ENCODE measurements at places on chromosomes 11 and 22. TPM values are rescaled to one million over a fixed set of nuclear protein-coding genes. Genes with fewer than 3 reads are reported as not detected.

DCDC1 gene
- not detected for total RNA-seq

CNIH2 gene
- total RNA-seq, result 0.41 TPM

ADAMTS15 gene
- 8.2 TPM for total RNA-seq

KCNK4 gene
- not detected for total RNA-seq

TMEM135 gene
- total RNA-seq, result 21.3 TPM

VPREB1 gene
- not detected for total RNA-seq

DNA sequence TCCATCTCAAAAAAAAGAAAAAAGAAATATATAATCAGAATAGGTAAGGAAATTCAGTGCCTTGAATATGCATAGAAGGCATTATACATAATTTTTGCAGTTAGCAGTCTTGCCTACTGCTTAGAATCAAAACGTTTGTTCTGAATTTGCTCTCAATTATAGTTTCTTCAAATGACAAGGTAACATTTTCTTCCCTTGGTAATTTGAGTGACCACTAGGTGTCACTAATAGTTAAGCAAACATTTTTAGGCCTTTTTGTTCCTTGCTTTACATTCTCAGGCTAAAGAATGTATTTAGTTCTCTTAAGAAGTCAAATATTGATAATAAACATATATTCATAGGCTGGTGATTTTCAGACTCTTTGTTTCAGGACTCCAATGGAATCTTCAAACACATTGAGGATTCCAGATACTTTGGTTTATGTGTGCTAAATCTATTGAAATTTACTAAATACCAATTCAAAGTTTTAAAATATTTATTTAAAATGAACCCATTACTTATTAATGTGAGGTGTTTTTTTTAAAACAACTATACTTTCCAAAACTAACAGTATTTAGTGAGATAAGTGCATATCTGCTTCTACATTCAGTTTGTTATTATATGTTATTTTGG is 55.0 kb upstream of the DEPDC7 start:
- DNase-seq, result no peak

- peak; percentile 77 for DNase-seq
Observed at GRCh38 chr11:67351275-67352005, 1.9 kb downstream of the POLD4 start.

DNA sequence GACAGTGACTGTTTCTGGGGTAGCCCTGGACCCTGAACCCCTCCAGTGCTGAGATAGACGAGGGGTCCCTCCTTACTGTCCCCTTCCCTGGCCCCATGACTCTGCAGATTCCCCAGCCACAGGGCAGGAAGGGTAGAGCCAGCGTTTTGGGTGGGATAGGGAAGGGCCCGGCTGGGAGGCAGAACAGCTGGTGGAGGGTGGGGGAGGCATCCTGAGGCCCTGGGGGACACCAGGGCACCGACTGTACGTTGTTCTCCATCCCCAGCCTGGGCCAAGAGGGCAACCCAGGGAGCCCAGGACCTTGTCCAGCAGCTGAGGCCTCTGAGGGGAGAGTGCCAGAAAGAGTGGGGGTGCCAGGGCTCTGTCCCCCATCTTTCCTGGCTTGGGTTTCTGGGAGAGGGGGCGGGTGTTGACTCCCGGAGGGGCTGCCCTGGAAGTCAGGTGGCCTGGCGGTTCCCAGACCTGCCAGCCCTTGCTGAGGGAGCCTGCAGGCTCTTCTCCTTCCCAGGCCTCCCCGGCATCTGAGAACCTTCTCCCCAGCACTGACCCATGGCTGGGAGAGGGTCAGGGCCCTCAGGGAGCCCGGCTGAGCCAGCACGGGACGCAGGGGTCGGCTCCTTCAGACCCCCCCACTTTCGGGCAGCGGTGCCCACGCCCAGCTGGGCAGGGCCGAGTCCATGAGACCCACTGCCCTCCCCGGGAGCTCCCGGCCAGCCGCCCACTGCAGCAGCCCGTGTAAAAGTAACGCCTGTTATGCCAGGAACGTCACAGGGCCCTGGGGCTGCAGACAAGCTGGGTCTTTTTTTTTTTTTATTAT is 30.3 kb downstream of the IGF2 start:
- no peak for DNase-seq

GRCh38 chr11:111602865-111603610 is 789 bp downstream of the SIK2 start:
- DNase-seq, result peak; percentile 44

- DNase-seq, result no peak
Observed at GRCh38 chr11:32400196-32400595, 35.1 kb downstream of the WT1 start.

DNA sequence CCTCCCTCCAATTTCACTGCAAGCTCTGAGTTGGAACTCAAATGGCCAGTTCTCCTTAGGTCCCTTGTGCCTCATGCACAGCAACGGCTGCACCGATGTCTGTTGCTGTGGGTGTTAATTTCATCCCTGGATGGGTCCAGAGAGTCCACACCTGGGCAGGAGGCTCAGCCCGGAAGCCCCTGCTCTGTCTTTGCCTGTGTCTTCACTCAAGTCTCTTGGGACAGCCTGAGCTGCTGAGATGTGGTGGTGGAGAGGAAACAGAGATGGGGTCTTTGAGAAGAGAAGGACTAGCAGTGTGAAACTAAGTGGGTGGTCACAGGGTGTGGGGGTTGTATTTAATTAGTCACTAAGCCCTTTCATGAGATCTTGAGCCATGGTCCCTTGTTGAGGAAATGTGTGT is 109.3 kb downstream of the NECTIN1 start:
- no peak for DNase-seq

GRCh38 chr11:61131186-61131585 is 28.9 kb downstream of the CD5 start:
- DNase-seq, result no peak

DNA sequence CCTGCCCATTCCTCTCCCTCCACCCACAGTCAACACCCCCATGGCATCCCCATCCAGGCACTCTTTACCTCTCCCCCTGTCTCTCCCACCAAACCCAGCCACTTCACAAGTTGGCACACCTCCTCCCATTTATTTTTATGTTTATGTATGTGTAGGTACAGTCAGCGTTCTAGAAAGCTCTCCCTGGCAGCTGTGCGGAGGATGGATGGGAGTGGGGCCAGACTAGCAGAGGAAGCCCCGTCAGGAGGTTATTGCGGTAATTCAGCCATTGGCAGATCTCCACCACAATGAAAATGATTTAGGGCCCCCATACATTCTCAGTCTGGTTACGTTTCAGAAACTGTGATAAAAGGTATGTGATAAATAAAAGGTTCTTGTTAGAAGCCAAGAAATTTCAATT is 51.3 kb downstream of the BTG4 start:
- DNase-seq, result no peak

- peak; percentile 90 for DNase-seq
Observed at GRCh38 chr11:59186130-59186594, 14.2 kb downstream of the DTX4 start.

- DNase-seq, result no peak
Observed at GRCh38 chr11:37502202-37502601, 904.2 kb upstream of the RAG2 start.

DNA sequence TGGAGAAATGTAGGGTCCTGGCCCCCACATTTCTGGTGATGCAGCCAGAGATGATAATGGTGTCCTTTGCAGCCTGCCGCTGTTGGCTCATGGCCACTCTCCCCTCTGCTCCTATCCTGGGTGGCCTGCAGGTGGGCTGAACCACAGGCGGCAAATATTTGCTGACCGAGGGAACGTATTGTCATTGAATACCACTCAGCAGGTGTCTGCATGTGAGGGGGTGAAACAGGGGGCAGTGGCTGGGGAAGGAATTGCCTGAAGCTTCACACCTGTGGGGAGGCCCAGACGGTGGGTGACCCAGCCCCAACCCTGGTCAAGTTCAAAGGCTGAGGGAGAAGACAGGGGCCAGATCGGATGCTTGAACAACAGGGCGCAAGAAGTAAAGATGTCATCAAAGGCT is 73.3 kb upstream of the WNT11 start:
- DNase-seq, result no peak

GRCh38 chr22:45304971-45305370 is 4.8 kb upstream of the FAM118A start:
- DNase-seq, result no peak

- DNase-seq, result no peak
Observed at GRCh38 chr22:23827351-23827995, 11.3 kb downstream of the DERL3 start.

DNA sequence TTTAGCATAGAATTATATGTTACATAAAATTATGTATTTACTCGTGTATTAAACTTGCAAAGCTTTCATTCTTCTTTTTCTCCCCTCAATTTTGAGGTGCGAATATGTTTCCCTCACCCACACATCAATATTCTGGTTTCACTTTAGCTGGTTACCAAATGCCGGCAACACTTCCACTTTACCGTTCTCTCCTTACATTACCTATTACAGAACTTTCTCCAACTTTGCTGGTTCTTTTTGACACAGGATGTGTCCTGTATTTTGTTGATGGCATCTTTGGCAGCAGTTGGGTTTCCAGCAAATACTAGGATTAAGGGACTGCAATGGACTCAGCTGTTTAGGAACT is 84.9 kb downstream of the PRR5L start:
- DNase-seq, result no peak

GRCh38 chr11:35162745-35163144 is 23.8 kb downstream of the CD44 start:
- DNase-seq, result no peak

DNA sequence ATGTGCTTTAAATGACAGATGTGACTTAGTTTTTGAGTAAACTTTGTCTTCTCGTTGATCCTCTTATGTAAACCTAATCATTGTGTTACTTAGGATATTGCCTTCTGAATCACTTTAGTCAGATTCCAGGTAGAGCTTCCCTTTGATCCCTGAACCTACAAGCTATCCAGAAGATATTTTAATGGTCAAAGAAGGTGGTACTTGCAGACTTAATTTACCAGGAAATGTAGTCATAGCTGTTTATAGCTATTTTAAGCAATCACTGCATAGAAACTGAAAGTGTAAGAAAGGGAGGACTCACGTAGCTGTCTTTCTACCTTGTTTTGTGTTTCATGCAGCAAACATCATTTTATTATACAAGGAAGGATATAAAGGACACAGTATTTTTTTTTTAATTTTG is 189.5 kb downstream of the DDX10 start:
- DNase-seq, result no peak

DNA sequence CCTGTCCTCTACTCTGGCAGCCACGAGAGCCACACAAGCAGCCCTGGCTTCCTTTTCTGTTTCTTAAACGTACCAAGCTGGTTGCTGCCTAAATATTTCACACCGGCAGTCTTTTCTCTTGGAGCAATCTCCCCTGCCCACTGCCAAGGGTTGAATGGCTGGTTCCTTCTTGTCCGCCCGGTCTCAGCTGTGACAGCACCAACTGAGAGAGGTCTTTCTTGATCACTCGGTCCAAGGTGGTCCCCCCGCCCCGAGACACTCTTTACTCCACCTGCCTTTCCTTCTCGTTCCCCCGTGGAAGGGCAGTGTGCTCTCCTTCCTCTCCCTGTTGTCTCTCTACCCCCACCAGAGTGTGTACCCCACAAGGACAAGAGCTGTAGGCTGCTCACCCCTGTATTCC is 33.7 kb upstream of the IGSF9B start:
- DNase-seq, result no peak

- DNase-seq, result peak; percentile 18
Observed at GRCh38 chr11:114134870-114135269, 75.4 kb downstream of the ZBTB16 start.
